ENCODE measurements at places on chromosomes 7 and 10.

DNA sequence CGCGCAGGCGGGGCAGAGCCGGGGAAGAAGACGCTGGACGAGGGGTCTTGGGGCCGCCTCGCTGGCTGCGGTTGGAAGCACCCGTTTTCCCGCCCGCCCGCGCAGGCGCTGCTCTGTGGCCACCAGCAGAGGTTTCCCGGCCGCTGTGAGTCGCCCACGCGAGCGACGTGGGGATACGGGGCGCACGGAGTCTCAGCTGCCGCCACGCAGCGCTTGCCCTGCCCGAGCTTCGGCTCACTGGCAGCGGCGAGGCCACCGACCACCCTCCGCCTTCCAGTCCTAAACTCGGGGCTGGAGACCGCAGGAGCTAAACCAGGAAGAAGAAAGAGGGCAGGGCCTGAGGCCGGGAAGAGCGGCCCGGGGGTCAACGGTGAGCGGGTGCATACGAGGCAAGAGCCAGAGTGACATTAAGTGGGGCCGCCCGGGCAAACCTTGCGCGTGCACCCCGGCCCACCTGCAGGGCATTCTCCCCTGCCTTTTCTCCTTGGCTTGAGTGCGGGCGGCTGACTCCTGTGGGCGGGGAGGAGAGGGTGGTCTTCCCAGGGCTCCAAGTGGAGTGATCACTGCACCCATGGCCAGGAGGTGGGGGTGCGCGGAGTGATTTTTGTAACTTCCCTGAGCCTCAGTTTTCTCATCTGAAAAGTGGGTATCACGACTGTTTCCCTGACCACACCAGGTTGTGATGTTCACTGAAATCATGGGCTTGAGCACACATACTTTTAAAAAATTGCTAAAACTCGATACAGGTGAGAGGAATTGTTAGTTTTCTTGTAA is 7.1 kb upstream of the EMX2 start:
- no peak for DNase-seq

DNA sequence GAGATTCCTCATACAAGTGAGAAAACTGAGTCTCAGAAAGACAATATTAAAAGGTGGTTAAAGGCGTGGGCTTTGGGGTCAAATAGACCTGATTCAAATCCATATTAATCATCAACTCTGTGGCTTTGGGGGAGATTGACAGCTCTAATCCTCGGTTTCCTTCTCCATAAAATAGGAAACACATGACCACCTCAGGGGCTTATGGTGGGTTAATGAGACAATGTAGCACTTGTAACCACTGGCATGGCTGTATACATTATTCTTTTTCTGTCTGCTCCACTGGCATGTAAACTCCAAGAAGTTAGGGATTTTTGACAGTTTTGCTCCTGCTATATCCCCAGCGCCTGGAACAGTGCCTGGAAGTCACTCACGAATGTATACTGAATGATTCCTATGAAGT is 120.8 kb upstream of the GAD2 start:
- DNase-seq: no peak

- DNase-seq: no peak
These were observed 12.9 kb upstream of the KCP start for GRCh38 chr7:128923411-128923800.

GRCh38 chr7:101666741-101667140 is 37.6 kb upstream of the MYL10 start:
- DNase-seq: no peak

DNA sequence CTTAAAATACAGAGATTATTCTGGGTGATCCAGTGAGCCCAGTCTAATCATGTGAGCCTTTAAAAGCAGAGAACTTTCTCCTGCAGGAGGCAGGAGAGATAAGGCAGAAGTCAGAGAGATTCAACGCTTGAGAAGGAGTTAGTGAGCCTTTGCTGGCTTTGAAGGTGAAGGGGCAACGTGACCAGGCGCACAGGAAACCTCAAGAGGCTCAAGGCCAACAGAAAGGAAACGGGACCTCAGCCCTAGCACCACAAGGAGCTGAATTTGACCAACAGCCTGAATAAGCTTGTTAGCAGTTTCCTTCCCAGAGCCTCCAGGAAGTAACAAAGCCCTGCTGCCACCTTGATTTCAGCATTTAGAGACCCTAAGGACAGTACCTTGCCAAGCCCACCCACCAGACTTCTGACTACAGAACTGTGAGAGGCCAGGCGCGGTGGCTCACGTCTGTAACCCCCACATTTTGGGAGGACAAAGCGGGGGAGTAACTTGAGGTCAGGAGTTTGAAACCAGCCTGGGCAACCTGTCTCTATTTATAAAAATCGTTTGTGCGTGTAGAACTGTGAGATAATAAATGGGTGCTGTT is 87.3 kb upstream of the KAT6B start:
- no peak for DNase-seq

GRCh38 chr7:77548206-77548605 is 11.1 kb downstream of the PTPN12 start:
- no peak for DNase-seq

Measured in SW480 (cell line).